Cardiac fibroblast (primary cell): ENCODE measurements at places on chromosomes 1 and 21.

DNA sequence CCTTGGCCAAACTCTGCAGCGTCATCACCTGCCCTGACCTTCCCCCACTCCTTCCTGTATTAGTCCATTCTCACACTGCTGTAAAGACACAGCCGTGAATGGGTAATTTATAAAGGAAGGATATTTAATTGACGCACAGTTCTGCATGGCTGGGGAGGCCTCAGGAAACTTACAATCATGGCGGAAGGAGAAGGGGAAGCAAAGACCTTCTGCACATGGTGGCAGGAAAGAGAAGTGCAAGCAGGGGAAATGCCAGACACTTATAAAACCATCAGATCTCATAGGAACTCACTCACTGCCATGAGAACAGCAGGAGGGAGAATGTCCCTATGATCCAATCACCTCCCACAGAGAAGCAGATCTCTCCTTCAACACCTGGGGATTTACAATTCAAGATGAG, 408.5 kb downstream of the PTPRU start:
- DNase-seq = no peak

DNA sequence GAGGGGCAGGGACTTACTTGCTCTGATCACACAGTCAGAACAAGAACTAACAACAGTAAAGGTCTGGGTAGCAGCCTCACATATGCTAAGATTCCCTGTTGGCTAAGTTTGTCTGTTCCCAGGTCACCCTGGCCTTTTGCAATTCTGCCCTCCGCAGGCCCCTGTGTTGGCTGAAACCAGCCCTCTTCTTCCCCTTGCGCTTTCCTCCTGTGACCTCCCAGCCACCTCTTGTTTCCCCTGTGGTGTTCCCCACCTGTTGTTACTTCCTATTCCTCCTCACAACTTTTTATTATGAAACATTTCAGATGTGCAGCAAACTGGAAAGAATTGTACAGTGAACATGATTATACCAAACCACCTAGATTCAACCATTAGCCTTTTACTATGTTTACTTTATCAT, 23.4 kb downstream of the MAPKAPK2 start:
- no peak for DNase-seq

GRCh38 chr21:41247561-41248545, 68.7 kb upstream of the FAM3B start:
- peak; percentile 55 for DNase-seq

GRCh38 chr1:68644504-68644903, 147.6 kb upstream of the DEPDC1 start:
- DNase-seq = no peak

DNA sequence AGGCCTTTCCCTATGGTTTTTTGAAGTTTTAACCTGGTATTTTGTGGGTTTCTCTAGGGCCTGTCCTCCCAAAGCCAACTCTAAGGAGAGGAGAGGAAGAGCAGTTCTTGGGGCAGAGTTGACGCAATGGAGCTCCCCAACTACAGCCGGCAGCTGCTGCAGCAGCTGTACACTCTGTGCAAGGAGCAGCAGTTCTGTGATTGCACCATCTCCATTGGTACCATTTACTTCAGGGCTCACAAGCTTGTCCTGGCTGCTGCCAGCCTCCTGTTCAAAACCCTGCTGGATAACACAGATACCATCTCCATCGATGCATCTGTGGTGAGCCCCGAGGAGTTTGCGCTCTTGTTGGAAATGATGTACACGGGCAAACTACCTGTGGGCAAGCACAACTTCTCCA, 38.2 kb downstream of the ZBTB40 start:
- no peak for DNase-seq

DNA sequence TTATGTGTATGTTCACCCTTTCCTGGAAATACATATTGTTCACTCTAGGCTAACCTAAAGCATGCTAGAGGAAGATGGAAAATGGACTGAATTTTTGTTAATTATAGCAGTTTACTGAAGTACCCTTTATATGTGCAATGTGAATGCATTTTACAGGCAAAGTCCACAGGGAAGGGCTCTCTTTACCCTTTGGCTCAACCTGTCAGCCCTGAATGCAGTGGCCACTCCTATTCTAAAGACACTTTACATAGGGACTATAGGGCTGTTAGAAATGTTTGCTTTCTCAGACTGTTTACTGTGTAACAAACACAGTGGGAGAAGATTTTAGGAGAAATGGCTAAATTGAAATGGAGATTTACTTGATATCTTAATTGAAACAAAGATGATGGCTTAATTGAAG, 78.5 kb downstream of the BRINP2 start:
- no peak for DNase-seq

DNA sequence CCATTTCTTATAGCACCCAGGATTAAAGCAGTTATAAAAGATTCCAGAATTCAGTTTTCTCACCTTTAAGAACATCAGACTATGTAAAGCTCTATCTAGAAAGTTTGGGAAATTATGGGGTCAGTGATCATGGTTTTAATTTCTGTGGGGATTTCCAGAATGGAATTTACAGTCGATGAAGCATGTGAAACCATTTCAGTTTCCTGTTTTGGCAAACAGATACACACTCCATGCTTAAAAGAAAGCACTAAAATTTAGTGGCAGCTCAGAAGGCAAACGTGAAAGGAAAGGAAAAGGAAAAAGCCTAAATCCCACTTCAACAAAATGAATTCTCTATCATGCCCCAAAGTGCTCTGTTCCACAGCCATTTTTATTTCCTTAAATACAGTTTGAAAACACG, 60.4 kb downstream of the FYB2 start:
- DNase-seq = no peak

DNA sequence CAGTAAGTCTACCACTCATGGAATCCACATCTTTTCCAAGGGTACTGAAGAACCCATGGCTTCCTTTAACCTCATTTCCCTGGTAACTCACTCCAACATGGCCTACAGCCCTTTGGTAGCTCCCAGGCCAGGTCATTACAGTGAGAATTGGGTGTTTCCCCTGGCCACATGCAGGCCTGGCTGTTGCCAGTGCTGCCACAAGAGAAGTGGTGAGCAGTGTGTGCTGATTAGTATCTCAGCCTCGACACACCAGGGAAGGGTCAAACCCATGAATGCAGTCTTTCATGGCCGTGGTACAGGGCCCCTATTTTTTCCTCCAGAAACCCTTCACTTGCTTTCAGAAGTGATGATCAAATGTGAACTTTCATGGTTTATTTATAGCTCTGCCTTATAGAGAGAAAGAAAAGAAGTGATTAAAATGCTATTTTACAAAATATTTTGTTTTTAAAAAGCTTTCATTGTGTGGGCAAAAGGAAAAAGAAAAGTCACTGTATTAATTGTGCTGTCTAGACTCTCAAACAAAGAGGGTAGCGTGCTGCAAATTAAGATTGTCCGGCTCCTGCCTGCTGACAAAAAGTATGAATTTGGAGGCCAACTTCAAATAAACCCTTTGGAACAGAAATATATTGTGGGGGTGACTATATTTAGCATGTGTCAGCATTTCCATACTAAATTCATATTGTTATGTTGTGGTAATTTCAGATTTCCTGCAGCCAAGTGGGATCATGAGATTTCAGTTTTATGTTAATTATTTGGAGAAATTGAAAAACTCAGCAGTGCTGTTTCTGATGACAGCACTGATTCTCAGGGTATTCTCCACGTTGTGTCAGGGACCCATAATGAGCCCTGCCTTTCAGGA, 62.0 kb upstream of the HOOK1 start:
- DNase-seq = no peak

DNA sequence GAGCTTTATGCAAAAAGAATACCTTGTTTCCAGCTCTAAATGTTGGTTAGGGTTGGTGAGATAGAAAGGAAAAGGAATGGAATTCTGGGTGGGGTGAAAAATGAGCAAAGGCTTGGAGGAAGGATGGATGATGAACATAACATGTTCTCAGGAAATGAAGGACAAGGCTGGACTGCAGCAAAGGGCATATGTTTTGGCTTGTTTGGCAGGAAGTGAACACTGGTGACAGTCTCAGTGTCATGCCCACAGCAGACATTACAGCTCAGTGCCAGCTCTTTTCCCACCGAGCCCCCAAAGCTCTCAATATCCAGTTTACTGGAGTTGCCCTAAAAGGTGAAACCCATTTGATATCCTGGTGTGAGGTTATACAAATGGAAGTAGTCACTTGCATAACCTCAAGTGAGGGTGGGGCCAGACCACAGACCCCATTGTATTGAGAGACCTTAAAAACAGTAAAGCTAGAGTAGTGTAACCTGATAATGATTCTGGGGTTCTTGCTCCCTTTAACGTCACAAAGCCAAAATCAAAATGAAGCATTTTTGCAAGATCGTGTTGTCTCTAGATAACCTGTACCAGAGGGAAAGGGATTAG, 270.6 kb downstream of the NFIA start:
- DNase-seq = no peak

DNA sequence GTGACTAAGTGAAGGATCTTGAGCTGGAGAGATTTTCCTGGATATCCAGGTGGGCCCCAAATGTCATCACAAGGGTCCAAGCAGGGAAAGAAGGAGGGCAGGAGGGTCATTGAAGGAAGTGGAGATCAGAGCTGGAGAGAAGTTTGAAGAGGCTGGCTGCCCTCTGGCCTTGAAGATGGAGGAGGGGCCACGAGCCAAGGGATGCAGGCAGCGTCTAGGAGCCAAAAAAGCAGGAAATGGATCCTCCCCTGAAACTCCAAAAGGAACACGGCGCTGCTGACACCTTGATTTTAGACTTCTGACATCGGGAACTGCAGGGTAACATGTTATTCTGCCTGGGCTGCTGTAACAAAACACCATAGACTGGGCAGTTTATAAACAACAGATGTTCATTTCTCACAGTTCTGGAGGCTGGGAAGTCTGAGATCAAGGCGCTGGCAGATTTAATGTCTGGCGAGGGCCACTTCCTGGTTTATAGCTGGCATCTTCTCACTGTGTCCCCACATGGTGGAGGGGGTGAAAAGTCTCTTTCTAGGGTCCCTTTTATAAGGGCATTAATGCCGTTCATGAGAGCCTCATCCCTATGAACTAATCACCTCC, 28.8 kb upstream of the ZBTB21 start:
- DNase-seq = peak; percentile 5

GRCh38 chr1:90862782-90863181, 145.7 kb upstream of the BARHL2 start:
- no peak for DNase-seq

DNA sequence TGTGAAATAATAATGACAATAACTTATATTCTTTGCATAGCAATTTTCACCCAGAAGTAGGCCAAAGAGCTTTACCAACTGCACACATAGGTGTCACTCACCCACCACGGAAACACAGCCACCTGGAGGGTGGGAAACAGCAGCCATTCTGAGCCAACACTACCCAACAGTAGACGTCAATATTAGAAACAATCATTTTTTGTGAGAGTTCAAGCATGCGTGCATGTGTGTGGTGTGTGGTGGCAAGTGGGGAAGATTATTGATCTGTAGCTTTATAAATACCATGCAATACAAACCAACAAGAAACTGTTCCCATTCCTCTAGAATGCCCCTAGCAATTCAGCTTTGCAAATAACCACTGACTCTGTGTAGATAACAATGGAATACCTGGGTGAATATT, 19.1 kb downstream of the PROX1 start:
- no peak for DNase-seq

DNA sequence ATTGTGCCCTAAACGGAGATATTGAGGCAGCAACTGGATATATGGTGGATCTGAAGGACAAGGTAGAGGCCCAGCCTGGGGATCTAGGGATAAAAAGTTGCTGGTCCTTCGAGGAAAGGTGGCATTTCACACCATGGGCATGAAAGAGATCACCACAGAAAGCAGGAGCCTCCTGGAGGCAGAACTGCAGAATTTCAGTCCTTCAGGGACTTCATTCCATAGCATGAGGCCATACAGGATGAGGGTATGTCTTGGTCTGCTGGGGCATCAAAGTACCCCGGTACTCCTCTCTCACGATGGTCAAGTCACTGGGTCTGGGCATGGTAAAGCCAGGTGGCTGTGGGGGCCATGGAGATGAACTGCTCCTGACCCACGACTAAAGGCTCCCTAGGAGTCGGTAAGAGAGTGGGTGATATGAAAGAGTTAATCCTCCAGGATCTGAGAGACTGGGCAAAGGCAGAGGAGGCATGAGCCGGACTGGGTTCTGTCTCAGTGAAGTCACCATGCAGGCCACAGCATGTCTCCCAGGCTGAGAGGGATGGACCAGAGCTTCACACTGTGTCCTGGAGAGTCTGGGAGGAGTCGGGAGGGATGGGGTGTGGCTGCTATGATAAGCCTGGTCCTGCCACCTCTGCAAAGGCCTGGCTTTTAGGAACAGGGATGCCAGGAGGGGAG, 5.8 kb upstream of the SPRR5 start:
- DNase-seq = no peak

DNA sequence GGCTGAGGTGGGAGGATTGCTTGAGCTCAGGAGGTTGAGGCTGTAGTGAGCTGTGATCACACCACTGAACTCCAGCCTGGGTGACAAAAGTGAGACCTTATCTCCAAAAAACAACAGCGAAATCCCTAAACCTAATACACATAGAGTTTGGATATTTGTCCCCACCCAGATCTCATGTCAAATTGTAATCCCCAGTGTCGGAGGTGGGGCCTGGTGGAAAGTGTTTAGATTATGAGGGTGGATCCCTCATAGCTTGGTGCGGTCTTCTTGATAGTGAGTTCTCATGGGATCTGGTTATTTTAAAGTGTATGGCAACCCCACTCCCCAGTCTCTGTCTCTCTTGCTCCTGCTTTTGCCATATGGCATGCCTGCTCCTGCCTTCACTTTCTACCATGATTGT, 94.0 kb downstream of the POU2F1 start:
- no peak for DNase-seq

GRCh38 chr1:224696891-224697765, 81.0 kb downstream of the CNIH3 start:
- DNase-seq = peak; percentile 56

- DNase-seq = no peak
Observed at GRCh38 chr1:3547055-3548005, 64.0 kb downstream of the MEGF6 start.

DNA sequence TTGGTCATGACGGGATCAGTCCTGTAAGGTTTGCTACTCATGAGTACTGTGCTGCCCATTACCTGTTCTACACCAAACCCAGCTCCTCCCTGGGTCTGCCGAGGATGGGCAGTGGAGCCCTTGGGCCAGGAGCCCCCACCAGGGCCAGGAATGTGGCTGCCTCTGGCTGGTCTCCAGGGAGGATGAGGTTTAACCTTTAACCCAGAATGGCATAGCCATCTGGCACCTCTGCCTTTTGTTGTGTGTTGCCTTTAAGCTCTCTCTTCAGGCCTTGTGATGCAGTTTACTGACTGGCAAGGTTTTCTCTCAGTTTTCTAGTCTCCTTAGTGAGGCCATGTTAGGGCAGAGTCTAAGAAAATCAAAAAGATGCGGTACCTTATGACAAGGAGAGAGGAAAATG, 38.6 kb downstream of the SIPA1L2 start:
- no peak for DNase-seq

DNA sequence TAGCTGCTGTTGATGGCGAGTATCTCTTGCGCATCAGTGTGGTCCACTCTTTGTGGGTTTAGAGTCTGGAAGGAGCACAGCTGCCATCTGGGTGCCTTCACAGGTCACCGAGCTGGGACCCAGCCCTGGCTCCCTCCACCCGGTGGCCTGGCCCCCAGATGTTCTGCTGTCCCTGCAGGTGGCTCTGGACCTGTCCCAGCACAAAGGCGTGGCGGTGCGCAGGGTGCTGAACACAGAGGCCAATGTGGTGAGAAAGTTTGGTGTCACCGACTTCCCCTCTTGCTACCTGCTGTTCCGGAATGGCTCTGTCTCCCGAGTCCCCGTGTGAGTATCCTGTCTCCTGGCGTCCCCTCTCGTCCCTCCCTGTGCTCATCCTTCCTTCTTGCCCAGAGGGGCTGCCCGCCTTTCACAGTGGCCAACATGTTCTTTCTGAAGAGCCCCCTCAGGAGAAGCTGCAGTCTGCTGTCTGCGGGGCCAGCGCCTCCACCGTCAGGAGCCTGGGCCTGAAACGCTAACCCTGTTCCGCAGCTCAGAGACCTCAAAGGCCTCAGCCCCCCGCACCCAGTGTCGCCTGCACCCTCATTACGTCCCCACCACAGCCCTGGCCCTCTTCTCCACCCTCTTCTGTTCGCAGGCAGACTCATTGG, 27.4 kb downstream of the QSOX1 start:
- DNase-seq = no peak
